ENCODE measurements at places on chromosomes 7 and 10.

DNA sequence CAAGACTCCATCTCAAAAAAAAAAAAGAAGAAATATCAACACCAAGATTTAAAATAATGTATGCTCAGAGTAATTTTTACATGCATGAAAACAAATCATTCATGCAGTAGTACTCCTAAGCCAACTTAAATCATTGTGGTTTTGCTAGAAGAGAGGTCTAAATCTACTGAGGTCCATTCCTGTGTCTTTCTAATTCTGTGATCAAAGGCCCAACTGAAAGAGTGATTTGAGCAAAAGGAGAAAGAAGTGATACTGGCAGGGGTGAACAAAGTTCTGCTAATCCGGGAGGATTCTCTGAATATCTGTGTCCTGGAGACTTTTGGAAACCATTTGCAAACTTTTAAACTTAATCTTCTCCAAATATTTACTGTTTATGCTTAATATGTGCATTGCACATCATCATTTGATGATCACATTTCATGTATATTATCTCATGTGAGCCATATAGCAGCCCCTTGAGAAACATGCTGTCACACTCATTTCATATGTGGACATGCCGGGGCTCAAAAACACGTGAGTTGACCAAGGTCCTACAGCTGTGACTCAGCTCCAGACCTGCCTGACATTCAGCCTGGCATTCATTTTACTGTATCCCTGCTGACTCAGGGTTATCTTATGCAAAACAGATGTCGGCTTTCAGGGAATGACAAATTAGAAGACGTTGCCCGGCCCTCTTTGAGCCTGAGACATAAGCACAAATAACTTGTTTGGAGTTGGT, 76.4 kb downstream of the FAM107B start:
- no peak for DNase-seq

DNA sequence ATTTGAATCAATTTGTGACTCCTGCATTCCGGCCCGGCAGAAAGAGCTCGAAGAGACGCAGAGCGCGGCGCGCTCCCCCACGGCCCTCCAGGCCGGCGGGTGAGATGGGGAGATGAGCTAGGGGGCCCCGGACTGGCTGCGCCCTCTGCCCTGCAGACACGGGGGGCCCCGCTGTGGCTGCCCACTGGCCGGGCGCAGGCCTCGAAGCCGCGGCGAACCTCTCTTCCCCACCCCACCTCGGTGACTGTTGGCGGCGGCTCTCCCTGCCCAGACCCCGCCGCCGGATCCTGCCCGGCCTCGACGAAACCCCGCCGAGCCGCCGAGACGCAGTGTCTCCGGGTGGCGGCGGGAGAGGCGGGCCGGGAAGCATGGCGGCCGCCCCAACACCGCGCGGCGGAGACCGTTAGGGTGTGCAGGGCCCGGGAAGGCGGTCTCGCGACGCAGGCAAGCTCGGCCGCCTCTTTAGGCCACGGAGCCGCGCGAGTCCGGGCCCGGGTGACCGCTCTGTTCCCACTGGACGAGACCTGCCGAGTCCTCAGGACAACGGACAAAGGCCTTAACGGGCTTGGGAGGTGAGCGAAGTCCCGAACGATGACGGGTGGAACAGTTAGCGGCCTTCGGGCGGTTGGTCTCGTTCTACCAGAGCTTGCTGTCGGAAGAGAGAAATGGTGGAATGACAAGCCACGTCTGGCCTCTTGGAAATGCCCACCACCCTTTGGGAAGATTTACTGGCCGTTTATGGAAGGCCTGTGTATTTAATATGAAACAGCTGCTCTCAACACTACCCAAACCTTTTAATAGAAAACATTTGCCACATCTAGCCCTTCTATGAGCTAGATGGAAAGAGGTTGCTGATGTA, 24.3 kb downstream of the NUP42 start:
- peak; percentile 81 for DNase-seq

- DNase-seq, result no peak
These were observed 61.3 kb upstream of the PFKP start for GRCh38 chr10:3006093-3006492.

DNA sequence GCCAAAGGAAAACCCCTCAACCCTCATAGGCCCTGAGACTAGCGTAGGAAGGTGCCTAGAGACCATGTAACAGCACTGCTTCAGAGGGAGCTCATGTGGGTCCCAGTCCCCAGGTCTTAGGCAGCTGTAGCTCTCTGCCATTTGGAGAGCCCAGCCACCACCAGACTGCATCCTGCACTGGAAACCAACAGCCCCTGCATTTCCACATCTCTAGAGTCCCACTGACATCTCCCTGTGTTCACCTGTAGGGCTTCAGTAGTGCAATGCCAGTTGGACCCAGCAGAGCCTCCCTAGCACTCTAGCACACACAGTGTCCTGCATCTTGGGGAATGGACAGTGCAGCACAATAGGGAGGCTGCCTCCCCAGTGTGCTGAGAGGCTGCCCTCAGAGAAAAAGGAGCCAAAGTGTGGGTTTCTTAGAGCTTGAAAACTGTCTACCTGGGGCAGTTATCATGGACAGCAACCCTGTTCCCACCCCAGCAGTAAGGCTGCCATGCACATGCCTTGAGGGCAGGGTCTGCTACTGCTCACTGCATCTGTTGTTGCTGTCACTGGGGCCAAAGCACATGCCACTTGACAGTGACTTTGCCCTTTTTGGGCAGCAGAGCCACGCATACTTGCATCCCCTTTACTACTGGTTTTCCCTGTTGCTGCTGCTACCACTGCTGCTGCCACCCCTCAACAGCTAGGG, 46.7 kb upstream of the ANTXRL start:
- DNase-seq, result peak; percentile 57

DNA sequence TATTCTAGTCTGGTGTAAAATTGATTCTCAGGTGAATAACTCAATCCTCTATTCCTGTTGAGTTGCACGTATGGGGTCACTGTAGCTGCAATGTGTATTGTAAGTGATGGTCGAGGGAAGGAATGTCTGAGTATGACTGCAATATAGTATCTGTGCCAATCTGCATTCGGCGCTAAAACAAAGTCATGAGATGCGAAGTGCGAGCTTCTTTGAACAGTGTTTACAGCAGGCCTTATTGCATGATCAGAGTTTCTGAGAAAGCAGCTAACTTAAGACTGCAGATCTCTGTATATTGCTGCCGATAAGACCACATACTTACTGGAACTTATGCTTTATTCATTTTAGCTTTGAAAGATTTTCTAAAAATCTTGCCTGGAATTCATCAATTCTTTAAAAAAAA, 341.7 kb upstream of the BMPER start:
- DNase-seq, result no peak

DNA sequence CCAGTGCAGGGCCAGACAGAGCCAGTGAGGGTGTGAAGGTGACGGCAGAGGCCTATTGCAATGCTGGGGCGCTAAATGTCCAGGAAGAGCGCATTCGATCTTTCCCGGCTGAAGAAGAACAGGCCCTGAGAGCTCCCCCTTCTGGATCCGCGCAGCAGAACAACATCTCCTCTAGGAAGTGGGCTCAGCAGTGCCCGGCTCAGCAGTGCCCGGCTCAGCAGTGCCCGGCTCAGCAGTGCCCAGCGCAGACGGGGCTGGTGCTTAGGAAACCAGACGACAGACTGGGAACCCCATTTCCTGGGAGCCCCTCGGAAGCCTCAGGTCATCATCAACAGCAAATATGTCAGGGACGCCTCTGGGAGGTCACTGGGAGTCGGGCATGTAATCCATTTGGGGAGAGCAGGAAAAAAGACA, 4.7 kb upstream of the NOS3 start:
- no peak for DNase-seq

GRCh38 chr7:44761207-44762161, 12.8 kb downstream of the ZMIZ2 start:
- DNase-seq, result no peak

DNA sequence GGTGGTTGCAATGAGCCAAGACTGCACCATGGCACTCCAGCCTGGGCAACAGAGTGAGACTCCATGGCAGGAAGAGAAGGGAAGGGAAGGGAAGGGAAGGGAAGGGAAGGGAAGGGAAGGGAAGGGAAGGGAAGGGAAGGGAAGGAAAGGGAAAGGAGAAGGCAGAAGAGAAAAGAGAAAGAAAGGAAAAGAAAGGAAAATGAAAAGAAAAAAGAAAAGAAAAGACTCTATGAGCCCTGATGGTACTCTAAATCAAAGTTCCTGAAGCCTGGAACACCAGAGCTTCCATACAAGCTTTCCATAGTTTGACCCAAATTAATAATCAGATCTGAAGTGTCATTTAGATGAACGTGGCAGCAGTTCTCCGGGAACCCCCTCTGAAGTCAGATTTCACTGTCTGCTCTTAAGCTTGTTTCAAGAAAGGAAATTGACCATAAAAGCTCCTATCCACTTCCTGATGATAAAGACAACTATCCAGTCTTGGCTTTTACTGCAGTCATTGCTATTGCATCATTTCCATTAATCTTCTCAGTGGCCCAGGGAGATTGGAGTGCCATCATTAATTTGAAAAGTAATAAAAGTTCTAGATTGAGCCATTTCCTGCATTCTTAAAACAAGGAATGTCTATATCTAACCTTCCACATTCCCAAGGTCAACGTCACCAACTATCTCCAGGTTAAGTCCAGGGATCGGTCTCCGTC, 44.2 kb upstream of the FRMD4A start:
- DNase-seq, result no peak

DNA sequence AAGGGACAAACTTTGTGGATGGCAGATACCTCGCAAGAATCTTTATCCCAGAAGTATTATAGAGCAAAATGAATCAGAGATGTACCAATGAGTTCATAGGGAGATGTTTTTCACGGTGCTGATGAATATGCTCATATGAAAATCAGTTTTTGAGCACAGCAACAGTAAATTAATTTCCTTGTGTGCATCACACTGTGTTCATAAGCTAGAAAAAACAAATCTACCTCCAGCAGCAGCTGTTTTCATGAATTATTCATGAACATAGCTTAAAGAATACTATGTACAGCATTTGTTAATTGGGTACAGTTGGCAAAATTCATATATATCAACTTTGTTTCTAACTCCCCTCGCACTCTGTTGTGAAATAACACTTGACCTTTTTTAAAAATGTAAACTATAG, 809.8 kb downstream of the GRM8 start:
- no peak for DNase-seq

GRCh38 chr10:42707234-42707633, 68.9 kb upstream of the ZNF33B start:
- DNase-seq, result no peak

DNA sequence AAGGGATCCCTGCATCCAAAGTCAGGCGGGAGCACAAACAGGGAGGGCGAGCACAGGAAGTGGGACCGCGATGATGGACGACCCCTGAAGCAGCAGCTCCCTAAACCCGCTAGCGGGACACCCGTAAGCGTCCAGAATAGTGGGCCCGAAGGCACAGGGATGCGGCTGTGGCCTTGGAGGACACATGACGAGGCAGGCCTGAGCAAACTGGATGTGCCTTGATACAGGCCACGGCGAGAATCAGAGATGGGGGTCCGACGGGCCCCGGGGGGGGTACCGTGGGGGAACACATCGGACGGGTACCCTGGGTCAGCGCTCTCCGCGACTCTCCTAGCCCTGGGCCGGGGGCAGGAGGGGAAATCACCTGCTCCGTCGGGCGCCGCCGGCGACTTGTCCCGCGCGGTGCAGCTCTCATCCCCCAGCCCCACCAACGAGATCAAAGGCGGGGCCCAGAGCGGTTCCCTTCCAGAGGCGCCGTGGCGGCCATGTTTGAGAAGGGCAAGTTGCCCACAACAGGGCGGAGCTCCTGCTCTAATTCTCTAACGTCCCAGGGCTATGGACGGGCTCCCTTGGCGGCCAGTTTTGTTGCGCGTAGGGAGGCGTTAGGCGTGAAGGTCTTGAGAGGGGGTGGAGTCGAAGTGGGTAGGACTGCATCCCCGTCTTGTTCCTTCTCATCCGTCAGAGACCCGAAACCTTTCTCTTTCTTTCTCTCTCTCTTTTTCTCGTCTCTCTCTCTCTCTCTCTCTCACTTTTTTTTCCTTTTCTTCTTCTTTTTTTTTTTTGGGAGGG, at the start of gene CUEDC2:
TSS of gene CUEDC2 (minus strand) at position 413 of the 789 bp plus-strand sequence. CDS start 7,386 bp downstream, outside the sequence.
- peak; percentile 98 for DNase-seq

DNA sequence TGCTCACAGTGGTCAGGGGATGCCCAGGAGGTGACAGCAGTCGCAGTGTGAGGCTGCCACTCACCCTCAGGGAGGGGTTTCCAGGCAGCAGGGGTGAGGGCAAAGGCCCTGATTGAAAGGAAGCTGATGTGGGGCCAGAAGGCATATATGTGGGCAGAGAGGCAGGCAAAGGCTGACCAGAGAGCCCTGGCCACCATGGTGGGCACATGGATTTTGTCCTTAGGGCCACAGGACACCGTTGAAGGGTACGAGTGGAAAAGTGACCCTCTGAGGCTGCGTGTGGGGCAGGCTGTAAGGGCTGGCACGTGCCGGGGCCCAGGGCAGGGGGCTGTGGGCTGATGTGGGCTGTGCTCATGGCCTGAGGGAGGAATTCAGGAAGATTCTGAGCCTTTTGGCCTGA, 57.5 kb upstream of the ZNF32 start:
- no peak for DNase-seq

- no peak for DNase-seq
These were observed 10.0 kb downstream of the DNAJC1 start for GRCh38 chr10:21993360-21994001.

DNA sequence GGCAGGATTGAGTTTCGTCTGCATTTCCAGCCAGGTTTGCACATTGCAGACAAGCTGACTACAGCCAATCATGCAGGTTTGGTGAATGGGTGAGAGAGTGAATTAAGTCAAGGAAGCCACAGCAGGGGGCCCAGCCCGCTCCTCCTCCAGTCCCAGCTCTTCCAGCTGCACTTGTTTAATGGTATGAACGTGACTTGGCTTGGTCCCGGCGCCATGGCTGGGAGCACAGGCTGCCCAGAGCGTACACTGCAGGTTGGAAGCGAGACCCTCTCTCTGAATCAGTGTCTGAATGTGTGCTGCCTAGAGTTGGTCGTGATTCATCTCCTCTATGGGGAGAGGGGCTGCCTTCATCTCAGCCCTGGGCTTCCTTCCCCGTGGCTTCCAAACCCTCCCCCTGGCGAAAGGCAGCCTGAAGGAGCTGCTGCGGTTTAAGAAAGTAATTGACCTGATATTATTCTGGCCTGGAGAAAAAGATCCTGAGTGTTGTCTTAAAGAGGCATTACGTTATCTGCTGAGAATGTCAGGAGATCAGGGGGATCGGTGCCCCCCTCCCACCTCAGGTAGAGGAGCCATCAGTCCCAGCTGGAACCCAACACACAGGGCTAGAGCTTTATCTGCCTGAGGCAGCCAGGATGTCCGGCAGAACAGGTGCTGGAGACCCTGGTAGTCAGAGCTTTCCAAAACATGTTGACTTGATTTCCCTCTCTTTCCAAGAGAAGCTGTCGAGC, 132.1 kb downstream of the COL26A1 start:
- no peak for DNase-seq

DNA sequence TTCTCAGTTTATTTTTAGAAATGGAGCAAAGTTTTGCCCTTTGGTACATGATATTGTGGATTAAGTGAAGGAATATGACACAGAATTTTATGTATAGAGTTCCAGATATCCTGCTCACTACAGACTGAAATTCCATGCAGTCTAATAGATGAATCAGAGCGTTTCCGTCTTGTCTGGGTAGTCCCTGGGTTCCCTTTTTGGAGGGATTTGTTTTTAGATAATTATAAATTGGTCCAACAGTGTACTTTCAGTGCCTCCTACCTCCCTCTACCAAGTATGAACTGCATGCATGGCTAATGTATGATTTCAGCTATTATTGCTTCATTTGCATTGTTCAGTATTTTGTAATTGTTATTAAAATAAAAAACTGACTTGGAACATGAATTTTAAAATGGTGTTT, 74.4 kb downstream of the SEPTIN7 start:
- no peak for DNase-seq

All from left forelimb (tissue), 1 donor.